ENCODE measurements at places on chromosomes 13 and 19.

GRCh38 chr13:51645154-51645650, 60.9 kb downstream of the WDFY2 start:
- no peak for DNase-seq

DNA sequence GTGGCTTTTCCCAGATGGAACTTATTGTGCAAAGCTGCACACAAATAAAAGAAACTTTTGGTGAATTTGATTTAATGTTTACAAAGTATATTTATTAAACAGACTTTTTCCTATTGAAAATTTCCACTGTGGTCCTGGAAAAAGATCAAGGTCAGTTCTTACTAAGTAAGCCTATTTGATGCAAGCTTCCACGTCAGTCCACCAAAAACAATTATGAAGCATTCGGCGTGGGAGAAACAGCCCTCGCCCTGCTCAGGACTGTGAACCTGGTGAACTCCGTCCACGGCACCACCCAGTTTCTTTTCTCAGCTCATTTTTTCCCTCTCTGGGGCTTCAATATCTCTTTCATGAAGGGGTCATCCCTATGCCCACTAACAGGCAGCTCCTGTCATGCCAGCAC, 149.8 kb downstream of the EFNB2 start:
- no peak for DNase-seq

DNA sequence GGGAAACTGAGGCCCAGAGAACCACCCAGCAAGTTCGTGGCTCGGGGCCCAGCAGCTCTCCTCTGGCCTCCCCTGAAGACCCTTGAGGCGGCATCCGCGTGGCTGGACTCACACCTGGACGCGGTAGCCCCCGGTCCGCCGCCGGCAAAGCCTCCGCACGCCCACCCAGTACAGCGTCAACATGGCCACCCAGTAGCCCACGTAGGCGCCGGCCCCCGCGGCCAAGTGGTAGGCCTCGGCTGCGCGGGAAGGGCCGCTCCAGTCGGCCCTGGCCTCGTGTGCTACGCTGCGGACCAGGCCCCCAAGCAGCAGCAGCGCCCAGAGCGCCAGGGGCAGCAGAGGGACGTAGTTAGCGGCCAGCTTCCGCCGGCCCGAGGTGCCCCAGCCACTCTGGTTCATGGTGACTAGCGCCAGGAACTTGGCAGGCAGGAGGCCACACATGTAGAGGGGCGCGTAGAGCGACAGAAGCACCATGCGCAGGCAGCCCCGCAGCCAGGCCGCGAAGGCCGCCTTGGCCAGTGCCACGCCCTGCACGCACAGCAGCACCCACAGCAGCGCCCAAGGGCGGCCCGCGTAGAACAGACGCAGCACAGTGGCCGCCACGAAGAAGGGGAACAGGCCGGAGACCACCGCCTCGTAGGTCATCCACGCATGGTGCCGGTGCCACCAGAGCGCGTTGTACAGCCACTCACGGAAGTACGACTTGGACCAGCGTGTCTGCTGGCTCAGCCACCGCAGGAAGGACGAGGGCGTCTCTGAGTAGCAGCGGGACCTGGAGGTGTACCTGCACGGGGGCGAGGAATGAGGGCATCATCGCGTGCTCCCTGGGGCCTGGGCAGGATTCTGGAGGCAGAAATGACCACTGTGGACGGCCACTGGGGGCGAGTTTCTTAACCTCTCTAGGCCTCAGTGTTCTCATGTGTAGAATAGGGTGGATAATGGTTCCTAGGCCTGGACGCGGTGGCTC, 10.2 kb downstream of the HAS1 start:
- DNase-seq: no peak

GRCh38 chr13:34951528-34951927, 9.5 kb downstream of the NBEA start:
- DNase-seq: no peak

DNA sequence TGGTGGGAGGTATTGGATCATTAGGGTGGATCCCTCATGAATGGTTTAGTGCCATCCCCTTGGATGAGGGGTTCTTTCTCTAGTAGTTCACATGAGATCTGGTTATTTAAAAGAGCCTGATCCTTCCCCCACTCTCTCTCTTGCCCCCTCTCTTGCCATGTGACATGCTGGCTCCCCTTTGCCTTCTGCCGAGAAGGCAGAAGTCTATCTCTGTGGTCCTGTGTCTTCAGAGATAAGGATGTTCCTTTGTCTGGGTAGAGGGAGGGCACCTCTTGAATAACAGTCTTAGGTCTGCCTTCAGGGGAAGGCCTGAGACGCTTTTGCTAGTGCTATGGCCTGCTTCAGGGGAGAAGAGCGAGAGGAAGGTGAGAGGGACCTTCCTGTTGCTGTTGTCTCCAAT, 2.0 kb upstream of the ZDHHC20 start:
- DNase-seq: no peak

DNA sequence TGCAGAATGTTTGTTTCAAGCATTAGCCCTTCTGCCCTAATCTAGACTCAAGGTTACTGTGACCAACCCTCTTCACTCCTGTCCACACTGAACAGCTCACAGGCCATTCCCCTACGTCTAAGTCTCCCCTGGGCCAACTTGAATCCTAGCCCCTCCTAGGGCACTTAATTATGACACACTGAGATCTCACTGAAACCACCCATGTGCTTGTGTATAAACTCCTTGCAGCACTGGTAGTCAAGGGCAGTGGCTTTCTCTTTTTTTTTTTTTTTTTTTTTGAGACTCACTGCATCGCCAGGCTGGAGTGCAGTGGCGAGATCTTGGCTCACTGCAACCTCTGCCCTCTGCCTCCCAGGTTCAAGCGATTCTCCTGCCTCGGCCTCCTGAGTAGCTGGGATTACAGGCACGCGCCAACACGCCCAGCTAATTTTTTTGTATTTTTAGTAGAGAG, 1.9 kb upstream of the AKT2 start:
- no peak for DNase-seq

DNA sequence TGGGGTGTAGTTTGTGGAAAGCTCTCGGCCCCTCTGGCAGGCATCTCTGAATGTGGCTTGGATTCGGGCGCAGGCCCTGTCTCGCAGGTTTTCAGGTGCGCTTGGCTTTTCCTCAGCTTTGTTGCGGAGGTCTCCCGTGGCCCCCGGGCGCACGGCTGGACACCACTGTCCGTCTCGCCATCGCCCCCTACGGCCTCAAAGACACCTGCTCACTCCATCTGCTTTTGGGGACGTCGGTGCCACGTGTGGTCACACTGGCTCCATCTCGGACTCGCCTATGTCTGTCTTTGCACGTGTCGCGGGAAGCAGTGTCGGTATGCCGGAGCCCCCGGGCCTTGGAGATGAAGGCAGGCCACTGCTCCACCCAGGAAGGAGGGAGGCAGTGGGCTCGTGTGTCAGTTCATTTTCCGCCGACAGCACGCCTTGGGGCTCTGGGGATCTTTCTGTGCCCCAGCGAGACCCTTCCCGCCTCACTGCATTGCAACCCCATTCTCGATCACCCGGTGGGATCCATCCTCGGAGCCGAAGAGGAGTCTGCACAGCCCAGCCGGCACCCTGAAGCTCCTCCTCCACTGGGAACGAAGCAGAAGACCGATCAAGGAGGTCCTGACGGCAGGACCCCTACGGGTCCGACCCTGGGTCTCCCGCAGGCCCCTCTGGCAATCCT, 42.1 kb downstream of the ZNF146 start:
- DNase-seq: no peak

GRCh38 chr13:64029343-64030093, 2613.9 kb upstream of the PCDH20 start:
- DNase-seq: no peak

DNA sequence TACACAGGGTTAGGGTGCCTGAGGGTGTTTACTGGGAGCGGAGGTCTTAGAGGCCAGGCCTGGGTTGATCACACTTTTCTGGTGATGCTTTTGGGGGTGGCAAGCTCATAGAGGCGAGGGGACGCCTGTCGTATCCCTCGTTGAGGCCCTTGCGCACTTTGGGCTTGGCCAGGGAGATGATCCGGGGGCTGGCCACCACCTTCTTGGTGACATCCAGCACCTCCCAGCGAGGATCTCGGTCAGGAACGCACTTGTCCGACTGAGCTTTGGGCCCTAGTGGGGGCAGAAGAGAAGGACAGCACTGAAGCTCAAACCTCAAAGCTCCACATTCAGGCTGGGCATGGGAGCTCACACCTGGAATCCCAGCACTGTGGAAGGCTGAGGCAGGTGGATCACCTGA, 17.6 kb upstream of the MIER2 start:
- no peak for DNase-seq

DNA sequence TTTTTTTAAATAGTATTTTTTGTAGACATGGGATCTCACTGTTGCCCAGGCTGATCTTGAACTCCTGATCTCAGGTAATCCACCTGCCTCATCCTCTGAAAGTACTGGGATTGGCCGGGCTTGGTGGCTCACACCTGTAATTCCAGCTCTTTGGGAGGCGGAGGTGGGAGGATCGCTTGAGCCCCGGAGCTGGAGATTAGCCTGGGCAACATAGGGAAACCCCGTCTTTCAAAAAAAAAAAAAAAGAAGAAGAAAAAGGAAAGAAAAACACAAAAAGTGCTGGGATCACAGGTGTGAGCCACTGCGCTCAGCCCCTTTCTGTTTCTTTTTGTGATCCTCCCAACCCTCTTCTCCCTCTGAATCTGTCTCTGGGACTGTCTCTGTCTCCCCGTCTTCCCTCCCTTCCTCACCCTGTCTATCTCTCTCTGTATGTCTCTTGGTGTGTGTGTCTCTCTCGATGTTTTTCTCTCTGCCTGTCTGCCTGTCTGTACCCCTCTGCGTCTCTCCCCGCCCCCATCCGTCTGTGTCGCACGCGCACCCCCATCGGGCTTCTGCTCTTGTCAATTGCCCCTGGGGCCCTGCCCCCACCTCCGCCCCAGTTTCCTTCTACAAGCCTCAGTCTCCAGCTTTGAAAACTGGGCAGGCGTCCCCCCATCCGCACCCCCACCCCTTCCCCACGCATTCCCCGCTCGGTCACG, 540 bp upstream of the ZFP36 start:
- DNase-seq: peak; percentile 79

DNA sequence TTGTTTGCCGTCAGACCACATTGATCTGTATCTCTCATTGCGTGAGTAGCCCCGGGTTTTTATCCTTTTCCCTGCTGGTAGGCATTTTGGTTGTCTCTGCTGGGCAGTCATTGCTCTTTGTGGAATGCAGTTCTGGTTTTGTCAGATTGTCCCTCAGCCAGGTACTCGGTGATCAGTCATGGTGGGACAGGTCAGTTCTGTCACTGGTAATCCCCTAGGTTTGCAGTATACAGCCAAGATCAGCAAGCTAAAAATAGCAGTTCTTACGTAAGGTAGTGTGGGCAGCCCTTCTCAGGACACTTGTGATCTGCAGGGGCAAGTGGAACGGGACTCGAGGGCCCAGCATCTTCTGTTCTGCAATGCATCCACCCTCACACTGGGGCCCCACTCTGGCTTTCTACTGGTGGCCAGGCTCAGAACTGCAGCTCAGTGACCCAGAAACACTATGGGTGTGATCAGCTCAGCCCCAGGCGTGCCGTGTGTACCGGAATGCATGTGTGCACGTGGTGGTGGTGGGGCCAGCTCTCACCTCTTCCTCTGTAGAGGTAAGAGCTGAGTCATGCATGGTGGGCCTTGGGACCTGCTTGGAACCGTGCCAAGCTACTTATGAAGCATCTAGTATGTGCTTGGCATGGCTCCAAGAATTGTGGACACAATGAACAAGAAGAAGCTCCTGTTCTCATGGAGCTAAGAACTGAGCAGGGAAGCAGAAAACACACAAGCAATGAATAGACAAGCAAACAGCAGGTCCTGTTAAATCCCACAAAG, 6.3 kb downstream of the PLEKHF1 start:
- peak; percentile 69 for DNase-seq

GRCh38 chr13:96388598-96388997, 298.7 kb downstream of the HS6ST3 start:
- DNase-seq: no peak

- peak; percentile 42 for DNase-seq
These were observed 8.8 kb upstream of the TNFSF9 start for GRCh38 chr19:6521718-6522646.

GRCh38 chr19:9956956-9957355, 20.6 kb upstream of the OLFM2 start:
- DNase-seq: no peak

GRCh38 chr19:19077103-19077502, 13.3 kb downstream of the SLC25A42 start:
- no peak for DNase-seq

GRCh38 chr13:28049215-28049614, 51.2 kb downstream of the FLT3 start:
- DNase-seq: no peak

GRCh38 chr19:46574533-46574932, 26.6 kb upstream of the CALM3 start:
- DNase-seq: no peak

GRCh38 chr13:93736909-93737308, 510.3 kb downstream of the GPC6 start:
- no peak for DNase-seq

- no peak for DNase-seq
These were observed 38.4 kb downstream of the LTBP4 start for GRCh38 chr19:40639638-40639982.

DNA sequence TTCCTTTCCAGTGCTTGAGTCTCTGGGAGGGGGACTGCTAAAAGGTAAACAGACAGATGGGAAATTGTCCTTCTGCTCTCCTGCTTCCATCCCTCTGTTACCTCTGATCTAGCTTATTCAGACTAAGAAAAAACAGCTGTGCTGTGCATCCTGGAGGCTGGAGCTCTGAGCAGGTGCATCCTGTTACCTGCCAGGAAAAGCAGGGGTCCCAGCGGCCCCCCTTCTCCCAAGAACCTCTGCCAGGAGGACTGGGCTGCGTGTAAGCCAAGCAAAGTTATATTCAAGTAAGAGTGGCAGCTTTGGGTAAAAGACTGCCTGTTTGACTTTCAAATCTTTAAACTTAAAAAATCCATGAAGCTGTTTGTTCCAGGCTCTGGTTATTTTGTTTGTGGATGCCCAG, 75.1 kb downstream of the C13orf42 start:
- DNase-seq: no peak

DNA sequence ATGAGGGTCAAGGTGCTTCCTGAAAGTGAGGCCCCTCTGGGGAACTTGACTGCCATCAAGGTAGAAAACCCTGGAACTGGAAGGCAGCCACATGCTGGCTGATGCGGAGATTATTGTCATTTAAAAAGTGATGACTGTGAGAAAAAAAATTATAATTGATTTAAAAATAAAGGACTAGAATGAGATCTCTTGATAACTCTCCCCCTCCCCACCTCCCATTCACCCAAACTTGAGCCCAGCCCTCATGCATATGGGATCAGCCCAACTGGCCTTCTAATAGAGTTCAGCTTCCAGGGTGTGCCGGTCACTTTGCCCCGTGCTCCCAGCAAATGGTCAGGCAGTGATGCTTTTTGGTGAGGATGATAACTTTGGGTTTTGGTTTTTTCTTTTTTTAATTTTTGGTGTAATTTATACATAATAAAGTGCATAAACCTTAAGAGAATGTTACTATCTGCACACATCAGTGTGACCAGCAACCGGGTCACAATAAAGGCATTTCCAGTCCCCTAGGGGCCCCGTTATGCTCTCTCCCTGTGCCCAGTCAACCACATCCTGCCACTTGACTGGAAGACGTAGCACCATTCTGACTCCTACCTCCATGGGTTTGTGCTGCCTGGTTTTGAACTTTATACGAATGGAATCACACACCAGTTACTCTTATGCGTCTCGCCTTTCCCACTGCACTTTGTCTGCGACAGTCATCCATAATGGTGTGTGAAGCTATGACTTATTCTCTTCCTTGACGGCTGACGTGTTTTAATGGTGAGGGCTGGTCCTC, 187.9 kb downstream of the USP12 start:
- no peak for DNase-seq

- DNase-seq: no peak
These were observed 1.8 kb downstream of the CDX2 start for GRCh38 chr13:27967203-27967735.

Data from stimulated activated CD8-positive, alpha-beta memory T cell treated with anti-CD3 and anti-CD28 coated beads, Interleukin-7, amount 100 ng/mL, for 1 hour (primary cell).